ENCODE measurements at places on chromosomes 1 and 21. TPM values are rescaled to one million over a fixed set of nuclear protein-coding genes. Genes with fewer than 3 reads are reported as not detected.

DNA sequence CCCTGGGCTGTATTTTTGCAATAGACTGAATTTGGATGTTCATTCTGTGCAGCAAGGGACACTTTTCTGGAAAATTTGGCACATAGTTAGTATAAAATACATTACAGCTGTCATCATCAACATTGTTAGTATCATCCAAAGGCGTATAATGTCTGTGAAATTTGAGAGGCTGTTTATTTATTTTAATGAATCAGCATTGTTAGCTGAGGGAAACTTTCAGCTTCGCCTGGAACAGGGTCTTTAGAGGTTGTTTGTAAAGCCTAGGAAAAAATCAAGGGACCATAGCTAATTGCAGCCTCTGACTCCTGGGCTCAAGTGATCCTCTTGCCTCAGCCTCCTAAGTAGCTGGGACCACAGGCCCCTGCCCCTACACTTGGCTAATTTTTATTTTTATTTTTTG, 106.8 kb upstream of the USP24 start:
- no peak overlapping the region for H3K27ac ChIP-seq
- no peaks in the 10 kb centered on the region for H3K36me3 ChIP-seq
- no peaks in the 10 kb centered on the region for H3K4me1 ChIP-seq
- no peak for DNase-seq
- H3K27me3 ChIP-seq = no peaks in the 10 kb centered on the region

DNA sequence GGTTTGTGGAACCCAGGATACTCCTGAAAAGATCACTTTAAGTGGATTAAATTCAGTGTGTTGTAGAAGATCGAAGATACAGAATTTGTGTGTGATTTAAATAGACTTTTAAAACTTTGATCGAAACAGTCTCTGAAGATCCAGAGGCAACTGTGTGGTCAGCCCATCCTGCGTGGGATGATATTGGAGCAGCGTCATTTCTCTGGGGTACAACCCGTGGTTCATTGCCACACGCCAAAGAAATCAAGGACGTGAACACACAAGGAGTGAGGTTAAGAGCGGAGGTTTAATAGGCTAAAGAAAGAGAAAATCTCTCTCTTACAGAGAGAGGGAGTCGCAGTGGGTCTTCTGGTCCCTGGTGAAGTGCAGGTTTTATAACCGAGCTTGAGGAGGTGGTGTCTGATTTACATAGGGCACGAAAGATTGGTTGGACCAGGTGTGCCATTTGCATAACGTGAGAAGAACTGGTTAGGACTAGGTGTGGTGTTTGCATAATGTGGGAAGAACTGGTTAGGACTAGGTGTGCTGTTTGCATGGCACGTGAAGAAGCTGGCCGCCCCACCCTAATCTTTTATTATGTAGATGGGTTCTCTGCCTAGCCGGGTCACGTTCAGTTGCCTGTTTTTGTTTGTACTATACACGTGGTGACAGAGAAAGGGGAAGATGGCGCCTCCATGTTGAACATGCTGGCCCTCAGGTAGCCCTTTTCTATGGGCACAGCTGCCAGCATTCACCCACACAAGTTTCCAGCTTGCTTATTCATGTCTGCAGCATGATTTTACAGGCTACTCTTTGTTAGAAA, 82.3 kb downstream of the ADSS2 start:
- no peaks in the 10 kb centered on the region for H3K4me1 ChIP-seq
- H3K27me3 ChIP-seq = no peaks in the 10 kb centered on the region
- no peak overlapping the region for H3K4me3 ChIP-seq

DNA sequence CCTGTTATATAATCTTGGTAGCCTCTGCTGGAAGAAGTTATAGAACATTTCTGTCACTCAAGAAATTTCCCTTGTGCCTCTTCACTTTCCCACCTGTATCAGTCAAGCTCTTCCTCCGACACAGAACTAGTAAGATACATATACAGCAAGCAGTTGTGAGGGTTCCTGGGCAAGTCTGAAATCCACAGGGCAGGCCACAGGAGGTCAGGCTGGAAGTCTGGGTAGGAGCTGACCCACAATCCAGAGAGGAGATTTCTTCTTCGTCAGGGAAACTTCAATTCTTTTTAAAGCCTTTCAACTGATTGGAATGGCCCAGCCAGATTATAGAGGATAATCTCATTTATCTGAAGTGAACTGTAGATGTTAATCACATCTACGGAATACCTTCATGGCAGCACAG, 96.4 kb upstream of the FMN2 start:
- peaks cover 61% of the 10 kb centered on the region for H3K27me3 ChIP-seq
- peaks cover 11% of the 10 kb centered on the region for H3K4me1 ChIP-seq
- H3K36me3 ChIP-seq = no peaks in the 10 kb centered on the region
- no peak for DNase-seq

DNA sequence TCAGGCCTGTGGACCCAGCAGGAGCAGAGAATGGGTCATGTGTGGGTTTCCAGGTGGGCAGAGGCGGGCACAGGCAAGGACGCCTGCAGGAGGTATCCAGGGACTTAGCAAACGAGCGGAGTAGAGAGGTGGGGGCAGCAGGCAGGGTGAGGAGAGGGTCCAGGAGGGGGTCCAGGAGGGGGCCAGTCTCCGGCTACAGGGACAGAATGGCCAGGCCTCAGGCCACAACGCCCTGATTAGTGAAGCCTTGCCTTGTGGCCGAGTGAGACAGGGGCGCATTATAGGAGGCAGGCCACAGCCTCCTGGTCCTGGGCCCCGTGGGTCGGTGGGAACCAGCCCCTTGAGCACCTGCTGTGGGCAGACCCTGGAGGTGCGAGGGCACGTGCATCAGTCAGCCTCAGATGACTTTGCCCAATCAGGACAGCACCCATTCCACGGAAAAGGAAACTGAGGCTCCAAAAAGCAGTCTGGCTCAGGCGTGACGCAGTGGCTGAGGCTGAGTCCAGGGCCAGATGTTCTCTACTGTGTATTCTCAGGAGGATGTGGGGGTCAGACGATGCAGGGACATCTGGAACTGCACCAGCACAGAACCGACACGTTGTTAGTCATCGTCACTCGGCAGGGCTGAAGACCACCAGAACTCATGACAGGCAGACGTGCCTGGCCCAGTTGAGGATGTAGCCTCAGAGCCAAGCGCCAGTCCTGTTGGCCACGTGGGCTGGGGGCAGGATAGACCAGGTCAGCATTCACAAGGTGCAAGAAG, 113.7 kb downstream of the CRYAA start:
- H3K4me3 ChIP-seq = no peak overlapping the region
- no peak overlapping the region for H3K27ac ChIP-seq
- no peak for DNase-seq

DNA sequence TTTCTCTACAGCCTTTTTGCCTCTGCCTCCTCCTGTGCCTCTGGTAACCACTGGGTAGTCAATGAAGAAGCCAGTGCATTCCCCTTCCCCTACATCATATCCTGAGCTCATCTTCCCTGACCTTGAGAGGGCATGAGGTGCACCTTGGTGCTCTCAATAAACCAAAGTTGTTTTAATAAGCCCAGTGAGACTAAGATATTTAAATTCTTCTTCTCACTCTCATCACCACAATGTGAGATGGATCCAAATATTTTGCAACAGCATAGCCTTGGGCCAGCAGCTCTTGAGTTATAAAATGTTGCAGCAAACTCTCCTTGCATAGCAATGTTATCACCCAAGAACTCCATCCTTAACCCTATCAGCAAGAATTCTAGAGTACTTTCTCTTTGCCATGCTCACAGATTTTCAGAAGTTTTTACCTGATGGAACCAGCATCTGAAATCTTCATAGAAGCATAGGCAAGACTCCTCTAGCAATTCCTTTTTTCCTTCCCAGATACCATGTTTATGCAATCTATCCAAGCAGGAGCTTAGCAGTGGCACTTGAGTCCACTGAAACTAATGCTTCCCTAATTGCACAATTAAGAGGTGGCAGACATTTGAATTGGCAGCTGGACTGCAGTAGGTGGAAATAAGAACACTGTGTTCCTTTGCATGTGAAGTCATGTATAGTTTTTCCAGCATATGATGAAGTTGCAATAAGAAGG, 36.8 kb downstream of the CDC7 start:
- DNase-seq = no peak
- H3K36me3 ChIP-seq = no peaks in the 10 kb centered on the region
- peak overlapping the region; percentile 4 for H3K27ac ChIP-seq
- H3K27me3 ChIP-seq = no peaks in the 10 kb centered on the region

DNA sequence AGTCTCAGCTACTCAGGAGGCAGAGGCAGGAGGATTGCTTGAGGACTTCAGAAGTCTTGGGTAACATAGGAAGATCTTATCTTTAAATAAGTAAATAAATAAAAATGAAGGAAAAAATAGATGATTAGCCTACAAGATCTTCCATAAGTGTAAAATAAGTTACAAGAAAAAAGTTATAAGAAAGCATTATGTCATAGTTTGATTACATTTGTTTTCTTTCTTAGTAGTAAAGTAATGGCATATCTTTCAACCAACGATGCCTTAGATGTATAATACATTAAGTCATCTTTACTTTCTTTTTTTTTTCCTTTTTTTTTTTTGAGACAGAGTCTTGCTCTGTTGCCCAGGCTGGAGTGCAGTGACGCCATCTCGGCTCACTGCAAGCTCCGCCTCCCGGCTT, 46.5 kb downstream of the SNRPE start:
- H3K27me3 ChIP-seq = no peaks in the 10 kb centered on the region
- H3K4me3 ChIP-seq = no peak overlapping the region
- no peaks in the 10 kb centered on the region for H3K36me3 ChIP-seq
- H3K4me1 ChIP-seq = no peaks in the 10 kb centered on the region
- no peak overlapping the region for H3K27ac ChIP-seq

GRCh38 chr1:178867670-178868069, 3.2 kb downstream of the ANGPTL1 start:
- peak overlapping the region; percentile 81 for H3K27ac ChIP-seq
- no peaks in the 10 kb centered on the region for H3K36me3 ChIP-seq
- H3K4me1 ChIP-seq = peaks cover 10% of the 10 kb centered on the region
- H3K27me3 ChIP-seq = no peaks in the 10 kb centered on the region
- no peak for DNase-seq

GRCh38 chr1:1208713-1209433, 2.5 kb upstream of the TNFRSF18 start:
- H3K36me3 ChIP-seq = no peaks in the 10 kb centered on the region
- peak overlapping the region; percentile 24 for H3K4me3 ChIP-seq
- no peak overlapping the region for H3K27ac ChIP-seq
- DNase-seq = peak; percentile 69
- peaks cover 65% of the 10 kb centered on the region for H3K27me3 ChIP-seq

Gene OLFML3
- 15.7 TPM for total RNA-seq

All from transverse colon (tissue), 4 donors.